DND-41 (cell line): ENCODE measurements at places on chromosomes 7 and 10.

GRCh38 chr7:135602304-135602703, 44.6 kb downstream of the NUP205 start:
- DNase-seq = no peak

DNA sequence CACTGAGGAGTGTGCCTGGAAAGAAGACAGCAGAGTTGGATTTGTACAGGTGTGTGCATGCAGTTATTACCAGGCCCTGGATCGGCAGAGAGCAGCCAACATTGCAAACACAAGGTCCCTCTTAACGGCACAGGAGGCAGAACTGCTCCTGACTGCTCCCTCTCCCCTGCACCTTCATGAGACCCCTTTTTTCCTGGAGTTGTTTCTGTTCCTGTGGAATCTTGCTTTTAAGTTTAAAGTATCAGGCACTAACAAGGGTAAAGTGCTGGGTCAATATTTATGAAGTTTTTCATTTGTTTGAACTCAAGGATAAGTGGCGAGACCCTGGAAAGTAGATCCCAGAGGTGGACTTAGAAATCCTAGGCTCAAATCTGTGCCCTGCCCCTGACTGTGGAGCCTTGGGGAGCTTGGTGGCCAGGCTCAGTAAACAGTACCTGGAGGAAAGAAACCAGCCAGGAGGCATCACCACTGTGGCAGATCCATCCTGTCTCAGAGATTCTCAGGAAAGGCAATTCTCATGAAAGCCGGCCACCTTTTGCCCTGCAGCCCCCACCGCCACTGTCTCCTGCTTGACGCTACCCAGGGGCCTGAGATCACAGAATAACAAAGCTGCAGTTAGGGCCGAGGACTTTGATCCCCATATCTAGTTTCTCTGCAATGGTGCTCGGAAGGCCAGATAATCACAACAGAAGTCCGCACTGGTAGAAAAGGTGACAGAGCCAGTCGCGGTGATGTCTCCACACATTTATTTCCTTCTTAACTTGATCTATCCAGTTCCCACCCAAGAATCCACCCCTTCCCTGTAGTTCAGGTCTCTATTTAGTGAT, 36.7 kb downstream of the DDC start:
- no peak for DNase-seq

DNA sequence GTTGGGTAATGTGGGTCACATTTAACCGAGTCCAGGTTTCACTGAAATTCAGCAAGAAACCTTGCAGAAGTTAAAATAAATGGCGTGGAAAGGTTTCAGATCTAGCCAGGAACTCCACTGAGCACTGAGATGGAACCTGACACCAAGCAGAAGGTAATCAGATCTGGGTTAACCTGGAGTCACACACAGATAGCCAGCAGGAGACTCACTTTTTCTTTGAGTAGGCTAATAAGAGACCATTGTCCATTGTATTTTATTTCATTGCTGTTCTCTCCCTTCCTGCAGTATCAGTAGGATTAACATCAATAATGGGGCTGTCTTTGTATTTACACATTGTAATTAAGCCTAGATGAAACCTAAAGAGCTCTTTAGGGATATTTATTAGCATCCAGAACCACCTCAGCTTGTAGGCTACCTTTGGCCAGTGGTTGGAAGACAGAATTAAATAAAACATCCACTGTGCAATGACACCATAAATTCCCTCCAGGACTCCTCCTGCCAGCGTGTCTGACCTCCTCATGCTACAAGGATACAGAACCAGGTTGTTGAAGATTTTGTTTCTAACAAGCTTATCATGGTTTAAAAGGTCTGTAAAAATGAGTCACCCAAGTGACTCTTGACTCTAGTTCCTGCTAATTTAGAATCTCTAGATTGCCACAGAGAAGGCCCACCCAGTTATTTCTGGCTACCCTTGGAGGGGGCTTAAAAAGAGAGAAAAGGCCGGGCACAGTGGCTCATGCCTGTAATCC, 151.1 kb downstream of the SORCS1 start:
- no peak for DNase-seq

DNA sequence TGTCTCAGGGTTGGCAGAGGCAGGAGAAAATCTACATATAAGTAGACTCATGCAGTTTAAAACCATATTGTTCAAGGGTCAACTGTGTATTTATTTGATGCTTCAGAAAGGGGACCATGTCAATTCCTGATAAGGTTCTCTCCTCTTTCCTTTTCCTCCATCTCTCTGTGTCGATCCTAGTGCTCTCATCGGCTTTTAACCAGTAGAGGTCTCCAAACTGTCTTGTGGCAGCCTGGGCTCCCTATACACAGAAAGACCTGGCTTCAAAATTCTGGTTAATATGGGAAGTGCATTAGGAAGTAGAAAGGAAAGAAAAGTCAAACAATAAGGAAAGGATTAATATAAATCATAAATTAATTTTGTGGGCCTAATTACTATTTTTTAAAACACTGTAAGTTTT, 304.4 kb upstream of the C7orf33 start:
- DNase-seq = no peak

DNA sequence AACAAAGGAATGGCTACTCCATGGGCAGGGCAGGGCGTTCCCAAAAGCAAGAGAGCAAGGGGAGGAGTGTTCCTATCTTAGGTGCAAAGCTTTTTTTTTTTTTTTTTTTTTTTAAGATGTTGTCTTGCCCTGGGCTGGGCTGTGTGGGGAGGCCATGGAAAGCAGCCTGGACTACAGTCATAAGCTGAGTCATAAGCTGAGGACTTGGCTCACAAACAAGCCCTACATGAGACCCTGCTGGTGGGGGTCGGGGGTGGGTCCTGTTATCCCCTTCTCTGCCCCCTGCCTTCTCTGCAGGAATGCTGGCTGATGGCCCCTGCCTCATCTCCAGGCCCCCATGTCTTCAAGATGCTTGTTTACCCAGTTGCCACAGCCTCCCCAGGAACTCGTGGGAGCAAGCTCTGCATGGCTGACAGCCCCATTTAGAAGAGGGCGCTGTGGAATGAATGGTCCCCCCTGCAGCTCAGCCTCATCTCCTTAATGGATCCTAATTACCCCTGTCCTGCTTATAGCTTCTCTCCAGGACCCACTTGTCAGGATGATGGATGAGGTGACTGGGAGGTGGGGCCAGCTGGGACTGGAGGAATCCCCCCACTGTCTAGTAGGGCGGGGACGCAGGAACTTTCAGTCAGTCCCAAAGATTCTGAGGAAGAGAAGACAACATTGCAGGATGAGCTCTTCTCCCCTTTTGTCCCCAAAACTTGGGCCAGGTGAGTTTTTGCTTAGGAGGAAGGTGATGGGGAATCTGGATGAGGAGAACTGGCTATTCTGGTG, 340.8 kb upstream of the PODXL start:
- no peak for DNase-seq

- DNase-seq = no peak
Observed at GRCh38 chr7:19294619-19295018, 149.4 kb upstream of the FERD3L start.

DNA sequence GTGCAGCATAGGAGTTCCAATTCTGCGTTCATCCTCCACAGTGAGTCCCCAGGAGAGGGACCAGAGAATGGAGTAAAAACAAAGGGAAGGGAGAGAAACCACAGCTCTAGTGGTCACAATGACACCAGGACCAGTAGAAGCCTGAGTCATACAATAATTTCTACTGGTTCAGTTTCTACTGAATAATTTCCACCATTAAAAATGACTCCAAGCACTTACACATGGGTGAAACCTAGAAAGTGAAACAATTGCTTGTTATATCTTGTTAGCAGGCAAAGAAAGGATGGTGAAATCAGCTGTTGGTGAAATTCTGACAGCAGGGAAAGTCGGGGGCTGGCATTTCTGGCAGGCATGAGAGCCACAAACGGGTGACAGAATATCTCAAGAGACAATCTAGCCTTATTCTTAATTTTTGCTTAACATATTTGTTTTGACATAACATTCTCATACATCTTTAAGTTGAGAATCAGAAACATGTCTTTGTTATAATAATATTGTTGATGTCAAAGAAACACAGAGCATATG, 1065.8 kb upstream of the C7orf33 start:
- no peak for DNase-seq

- no peak for DNase-seq
Observed at GRCh38 chr10:132486539-132487121, 51.0 kb upstream of the INPP5A start.

DNA sequence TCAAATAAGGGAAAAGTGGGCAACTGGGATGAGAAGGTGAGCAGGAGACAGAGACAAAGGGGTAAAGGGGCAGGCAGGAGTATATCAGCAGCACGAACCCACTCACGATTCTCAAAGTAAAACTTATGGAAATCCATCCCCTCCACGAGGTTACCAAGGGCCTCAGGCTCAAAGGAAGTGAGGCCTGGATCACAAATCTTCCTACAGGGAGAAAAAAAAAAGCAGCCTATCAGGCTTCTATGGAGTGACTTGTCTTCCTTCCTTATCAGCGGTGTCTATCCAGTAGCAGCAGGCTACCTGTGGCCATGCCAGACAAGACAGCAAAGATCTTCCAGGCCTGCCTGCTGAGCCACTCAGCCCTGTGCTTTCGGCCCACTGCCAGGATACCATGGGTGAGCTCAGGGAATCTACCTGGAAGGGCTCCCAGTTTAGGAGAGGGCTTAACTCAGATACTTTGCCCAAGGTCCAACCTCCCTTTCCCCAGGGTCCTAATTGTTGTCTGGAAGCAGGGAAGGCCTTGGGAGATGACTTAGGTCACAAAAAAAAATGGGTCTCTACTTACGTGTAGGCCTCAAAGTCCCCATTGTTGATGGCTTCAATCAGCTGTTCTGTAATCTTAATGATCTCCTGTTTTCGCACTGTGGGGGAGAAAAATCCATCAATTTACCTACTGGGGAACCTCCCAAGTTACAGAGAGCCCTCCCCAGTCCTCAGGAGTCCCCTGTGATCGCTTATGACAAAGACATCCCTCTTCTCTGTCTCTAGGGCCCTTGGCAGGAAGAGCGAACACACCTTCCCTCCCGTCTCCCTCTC, 5.7 kb upstream of the NDST2 start:
- DNase-seq = no peak

DNA sequence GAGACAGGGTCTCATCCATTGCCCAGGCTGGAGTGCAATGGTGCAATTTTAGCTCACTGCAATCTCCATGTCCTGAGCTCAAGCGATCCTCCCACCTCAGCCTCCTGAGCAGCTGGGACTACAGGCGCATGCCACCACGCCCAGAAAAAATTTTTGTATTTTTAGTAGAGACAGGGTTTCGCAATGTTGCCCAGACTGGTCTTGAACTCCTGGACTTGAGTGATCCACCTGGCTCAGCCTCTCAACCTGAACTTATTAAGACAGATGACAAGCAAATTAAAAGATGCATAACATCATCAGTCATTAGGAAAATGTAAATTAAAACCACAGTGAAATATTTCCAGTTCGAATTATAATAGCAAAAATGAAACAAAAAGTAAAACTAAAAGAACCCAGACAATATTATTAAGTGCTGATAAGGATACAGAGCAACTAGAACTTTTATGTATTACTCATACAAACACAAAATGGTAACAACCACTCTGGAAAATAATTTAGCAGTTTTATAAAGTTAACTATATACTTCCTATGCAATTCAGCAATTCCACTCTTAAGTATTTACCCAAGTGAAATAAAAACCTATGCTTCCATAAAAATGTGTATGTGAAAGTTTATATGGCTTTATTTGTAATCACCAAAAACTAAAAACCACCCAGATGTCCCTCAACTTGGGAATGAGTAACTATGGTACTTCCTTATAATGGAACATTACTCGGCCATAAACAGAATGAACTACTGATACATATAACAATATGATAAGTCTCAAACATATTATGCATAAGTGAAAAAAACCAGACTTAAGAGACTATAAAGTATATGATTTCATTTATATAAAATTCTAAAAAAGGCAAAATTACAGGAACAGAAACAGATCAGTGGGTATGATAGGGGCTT, 15.3 kb downstream of the ZFAND4 start:
- DNase-seq = no peak

DNA sequence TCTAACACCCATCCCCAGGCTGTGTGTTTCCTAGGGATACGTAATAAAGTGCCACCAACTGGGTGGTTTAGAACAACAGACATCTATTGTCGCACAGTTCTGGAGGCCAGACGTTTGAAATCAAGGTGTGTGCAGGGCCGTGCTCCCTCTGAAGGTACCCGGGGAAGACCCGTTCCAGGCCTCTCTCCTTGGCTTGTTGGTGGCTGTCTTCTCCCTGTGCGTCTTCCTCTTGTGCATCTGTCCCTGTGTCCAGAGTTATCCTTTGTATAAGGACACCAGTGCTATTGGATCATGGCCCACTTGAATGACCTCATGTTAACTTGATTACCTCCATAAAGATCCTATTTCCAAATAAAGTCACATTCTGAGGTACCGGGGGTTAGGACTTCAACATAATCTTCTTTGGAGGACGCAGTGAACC, 15.6 kb downstream of the GRK5 start:
- no peak for DNase-seq

DNA sequence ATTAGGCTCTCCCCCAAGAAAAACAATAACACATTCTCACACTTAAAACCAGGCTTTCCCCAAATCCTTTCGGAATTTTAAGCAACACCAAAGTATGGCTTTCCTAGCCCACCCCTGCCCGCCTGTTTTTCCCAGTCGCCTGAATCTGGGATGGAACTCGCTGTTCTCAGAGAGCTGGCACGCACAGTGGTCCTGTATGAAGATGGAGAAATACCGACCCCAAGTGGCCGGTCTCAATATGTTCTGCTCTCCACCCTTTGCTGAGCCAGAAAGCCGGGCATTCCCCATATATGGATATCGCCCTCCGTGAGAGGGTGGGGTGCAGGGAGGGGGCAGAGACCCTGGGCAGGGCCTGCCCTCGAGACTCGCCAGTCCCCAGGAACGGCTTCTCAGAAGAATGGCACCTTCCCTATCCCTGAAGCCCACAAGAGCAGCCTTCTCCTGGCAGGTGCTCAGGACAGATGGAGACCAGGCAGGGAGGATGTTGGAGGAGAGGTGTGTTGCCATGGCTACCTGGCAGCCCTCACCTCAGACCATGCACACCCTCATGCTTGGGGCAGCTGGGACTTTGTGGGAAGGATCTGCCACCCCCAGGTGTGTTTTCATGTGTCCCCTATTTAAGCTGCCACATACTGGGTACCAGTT, 3.4 kb downstream of the TACR2 start:
- DNase-seq = peak; percentile 35

GRCh38 chr10:30836406-30836805, 195.3 kb downstream of the ZNF438 start:
- no peak for DNase-seq

DNA sequence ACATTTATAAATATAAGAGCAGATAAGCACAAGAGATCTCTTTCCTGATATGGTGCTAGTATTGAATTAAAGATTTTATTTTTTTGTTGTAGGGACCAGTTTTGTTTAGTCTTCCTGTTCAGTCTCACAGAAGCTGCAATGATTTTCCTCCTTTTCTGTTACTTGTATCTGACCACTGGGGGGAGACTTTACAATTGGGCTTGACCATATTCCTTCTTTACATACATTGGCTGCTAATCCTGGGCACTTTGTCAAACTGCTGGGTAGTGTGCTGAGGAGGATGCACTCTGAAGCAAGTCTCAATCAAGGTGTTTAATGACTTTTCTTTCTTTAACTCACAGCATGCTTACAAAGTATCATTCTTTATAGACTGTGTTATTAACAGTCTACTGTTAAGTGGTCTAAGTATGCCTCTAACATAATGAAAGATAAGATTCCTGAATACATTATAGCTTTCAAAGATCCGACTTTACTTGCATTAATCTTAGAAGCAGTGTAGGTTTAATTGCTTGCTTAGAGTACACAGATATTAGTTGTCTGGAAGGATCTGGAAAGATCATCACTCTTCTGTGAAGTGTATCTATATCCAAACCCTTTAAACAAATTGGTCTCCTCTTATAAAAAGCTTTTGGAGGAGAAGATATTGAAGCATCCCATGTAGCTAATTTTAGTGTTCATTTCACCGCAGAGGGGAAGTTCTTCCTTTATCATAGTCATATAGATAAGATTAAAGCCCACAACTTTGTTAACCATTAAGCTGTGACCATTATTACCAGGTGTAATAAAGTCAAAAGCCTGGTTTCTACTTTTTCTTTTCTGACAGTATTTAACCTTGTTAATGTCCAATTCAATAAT, 3.1 kb downstream of the PALS2 start:
- DNase-seq = peak; percentile 29
